ENCODE measurements at places on chromosomes 7 and 10. TPM values are rescaled to one million over a fixed set of nuclear protein-coding genes. Genes with fewer than 3 reads are reported as not detected.

GRCh38 chr10:102597131-102597991 is 46.9 kb upstream of the TRIM8 start:
- peaks cover 29% of the 10 kb centered on the region for H3K4me1 ChIP-seq
- DNase-seq: no peak
- no peaks in the 10 kb centered on the region for H3K36me3 ChIP-seq
- no peaks in the 10 kb centered on the region for H3K27me3 ChIP-seq

DNA sequence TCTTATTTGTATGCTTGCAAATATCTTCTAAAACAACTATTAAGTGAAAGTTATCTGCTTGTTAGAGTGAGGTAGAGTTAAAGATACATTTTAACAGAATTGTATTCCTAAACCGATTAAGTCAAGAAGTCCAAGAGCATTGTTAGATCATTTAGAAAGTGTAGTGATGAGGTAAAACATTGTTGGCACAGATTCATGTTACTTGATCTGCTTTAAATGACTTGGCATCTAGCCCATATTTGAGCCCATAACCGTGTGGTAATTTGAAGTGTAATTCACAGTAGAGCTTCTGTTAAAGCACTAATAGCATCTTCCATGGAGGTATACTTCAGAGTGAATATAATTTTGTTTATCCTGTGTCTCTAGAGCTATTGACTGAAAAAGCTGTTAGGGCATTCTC is 62.1 kb downstream of the PTEN start:
- no peak for DNase-seq
- H3K36me3 ChIP-seq: no peaks in the 10 kb centered on the region
- no peaks in the 10 kb centered on the region for H3K27me3 ChIP-seq
- no peak overlapping the region for H3K4me3 ChIP-seq
- peaks cover 87% of the 10 kb centered on the region for H3K4me1 ChIP-seq

Gene HTR5A
- not detected for total RNA-seq

Gene PIK3CG
- total RNA-seq: 8.0 TPM

DNA sequence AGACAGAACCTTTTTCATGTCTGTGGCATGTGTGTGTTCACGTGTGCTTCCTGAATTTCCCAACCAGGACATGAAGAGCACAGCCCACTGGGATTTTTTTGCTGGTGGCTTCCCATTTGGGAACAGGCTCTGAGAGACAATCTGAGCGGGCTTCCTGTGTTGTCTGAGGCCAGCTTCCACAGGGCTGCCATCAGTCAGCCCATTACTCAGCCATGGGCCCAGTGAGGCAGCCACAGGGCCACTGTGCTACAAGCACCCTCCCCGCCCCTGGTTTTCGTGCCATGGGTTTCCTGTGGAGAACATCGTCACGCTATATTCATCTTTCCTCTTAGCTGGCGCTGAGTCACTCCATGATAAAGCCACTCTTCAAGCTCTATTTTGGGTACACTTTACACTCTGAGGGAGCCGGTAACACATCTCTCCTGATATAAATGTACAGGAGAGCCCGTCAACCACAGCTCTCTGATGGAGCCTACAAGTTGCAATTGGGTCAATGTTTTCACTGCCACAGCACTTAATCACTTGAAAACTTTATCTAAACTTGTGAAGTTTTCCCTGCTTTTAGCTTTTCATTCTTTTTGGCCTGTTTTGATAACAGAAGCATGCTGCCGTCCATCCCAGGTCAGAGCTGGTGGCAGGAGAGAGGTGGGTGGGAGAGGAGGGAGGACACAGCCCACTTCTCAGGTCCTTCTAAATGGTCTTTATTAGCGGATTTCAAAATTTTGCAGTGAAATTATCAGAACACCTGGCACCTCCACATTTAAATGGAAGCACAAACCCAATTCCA is 96.9 kb downstream of the HIPK2 start:
- H3K27ac ChIP-seq: peak overlapping the region; percentile 87
- H3K27me3 ChIP-seq: no peaks in the 10 kb centered on the region
- peak; percentile 92 for DNase-seq
- H3K36me3 ChIP-seq: no peaks in the 10 kb centered on the region
- peaks cover 43% of the 10 kb centered on the region for H3K4me1 ChIP-seq

Measured in thoracic aorta (tissue), 2 donors.